ENCODE measurements at places on chromosomes 3 and 15.

DNA sequence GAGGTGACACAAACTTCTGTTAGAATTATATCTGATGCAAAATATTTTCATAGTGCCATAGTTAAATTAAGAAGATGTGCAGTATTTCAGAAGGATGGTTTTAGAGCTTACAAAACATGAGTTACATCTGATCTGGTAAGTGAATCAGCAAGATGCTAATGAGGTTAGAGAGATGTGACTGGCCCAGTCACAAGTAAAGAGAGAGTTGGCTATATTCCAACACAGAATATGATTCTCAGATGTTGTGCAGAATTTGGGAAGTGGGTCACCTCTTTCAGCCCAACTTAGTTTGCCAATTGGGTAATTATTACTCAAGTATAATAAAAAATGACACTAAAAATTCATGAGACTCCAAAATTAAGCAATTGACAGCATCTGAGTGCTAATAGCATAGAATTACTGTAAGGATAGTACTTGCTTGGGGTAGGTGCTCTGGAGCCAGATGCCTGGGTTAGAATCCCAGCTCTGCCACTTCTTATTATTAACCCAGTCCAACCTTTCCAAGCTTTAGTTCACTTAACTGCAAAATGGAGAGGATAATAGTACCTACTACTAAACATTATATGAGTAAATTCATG is 30.8 kb downstream of the P2RY1 start:
- no peak for DNase-seq

- no peak for DNase-seq
These were observed 28.6 kb upstream of the TGFBR2 start for GRCh38 chr3:30577788-30578187.

GRCh38 chr3:102676424-102676823 is 241.6 kb downstream of the ZPLD1 start:
- no peak for DNase-seq

GRCh38 chr15:48985516-48985915 is 21.8 kb upstream of the SHC4 start:
- DNase-seq, result no peak

- DNase-seq, result no peak
These were observed 15.2 kb upstream of the MME start for GRCh38 chr3:155064920-155065319.

DNA sequence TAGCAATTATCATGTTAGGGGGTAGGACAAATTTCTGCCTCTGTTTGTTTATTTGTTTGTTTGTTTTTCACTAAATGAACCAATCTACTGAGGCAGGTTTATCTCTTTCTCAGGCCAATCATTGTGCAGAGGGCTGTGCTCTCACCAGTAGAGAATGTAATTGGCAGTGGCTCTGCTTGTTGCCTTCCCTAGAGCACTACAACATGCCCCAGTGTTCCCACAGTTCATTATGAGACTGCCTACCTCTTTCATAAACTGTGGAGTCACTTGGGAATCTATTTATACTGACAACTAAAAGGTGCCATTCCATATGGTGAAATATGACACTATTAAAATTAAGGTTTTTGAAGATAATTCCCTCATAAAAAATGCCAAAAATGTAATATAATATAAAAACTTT is 196.3 kb upstream of the ALCAM start:
- no peak for DNase-seq

DNA sequence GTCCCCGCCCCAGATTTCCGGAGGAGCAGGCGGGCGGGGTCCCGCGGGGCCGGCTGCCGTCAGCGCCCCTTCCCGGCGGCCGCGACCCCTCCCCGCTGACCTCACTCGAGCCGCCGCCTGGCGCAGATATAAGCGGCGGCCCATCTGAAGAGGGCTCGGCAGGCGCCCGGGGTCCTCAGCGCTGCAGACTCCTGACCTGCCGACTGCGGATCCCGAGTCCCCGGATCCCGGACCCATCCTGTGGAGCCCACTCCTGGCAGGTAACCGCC is at the start of gene TRH:
TSS of gene TRH (plus strand) at position 157 of the 269 bp plus-strand sequence. CDS start 1,097 bp downstream, outside the sequence.
- no peak for DNase-seq

DNA sequence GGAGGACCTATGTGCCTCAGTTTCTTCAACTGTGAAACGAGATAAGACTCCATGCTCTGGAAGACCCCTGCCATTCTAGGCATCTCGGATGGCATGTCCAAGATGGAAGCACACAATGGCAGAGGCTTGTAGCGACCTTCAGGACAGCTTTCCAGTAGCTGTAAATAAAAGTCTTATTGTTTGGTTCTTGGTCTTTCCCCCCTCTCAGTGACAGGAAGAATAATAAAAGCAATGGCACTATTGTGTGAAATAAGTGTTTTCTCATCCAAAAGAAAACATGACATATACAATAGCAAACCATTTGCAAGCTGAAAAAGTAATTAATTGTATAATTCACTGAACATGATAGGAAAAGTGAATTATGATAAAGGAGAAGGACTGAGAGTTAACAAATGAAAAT is 32.5 kb upstream of the CD47 start:
- DNase-seq, result no peak

DNA sequence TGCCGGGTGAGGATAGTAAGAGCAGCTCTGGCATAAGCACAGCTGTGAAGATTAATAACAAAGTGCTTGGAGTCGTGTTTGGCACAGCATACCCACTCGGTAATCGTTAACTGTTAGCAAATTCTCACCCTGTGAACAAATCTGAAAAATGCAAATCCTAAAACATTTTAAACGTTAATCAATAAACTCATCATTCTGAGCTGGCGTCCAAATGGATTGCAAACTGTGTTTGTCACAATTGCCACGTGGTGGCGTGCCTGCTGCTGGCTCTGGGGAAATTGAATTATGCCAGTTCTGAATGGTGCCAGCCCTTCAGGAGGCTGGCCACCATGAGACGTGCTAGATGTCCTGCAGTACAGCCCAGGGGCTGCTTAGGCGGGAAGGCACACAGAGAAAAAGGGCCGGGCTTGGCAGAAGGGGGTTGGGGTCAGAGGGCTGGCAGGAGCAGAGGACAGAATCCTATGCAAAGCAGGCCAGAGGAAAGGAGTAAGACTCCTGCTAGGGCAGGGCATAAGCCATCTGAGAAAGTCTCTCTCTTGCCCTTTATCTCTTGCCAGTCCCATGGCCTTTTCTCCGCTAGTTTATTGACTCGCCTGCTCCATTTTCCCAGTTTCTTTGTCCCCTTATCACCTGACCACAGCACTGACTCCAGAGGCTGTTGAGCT is 22.1 kb upstream of the POLG start:
- no peak for DNase-seq
